Esophagus squamous epithelium (tissue), 5 donors: ENCODE measurements at places on chromosomes 5 and 9. TPM values are rescaled to one million over a fixed set of nuclear protein-coding genes. Genes with fewer than 3 reads are reported as not detected.

The GLDC gene
- 18.3 TPM for total RNA-seq

The SPINK7 gene
- 241 TPM for total RNA-seq

The FASTKD3 gene
- 10.0 TPM for total RNA-seq

GRCh38 chr9:16121601-16122286 lies 568.9 kb downstream of the CCDC171 start:
- no peaks in the 10 kb centered on the region for H3K27me3 ChIP-seq
- H3K4me3 ChIP-seq = no peak overlapping the region
- H3K27ac ChIP-seq = no peak overlapping the region
- no peaks in the 10 kb centered on the region for H3K36me3 ChIP-seq

- no peak for DNase-seq
- H3K27ac ChIP-seq = no peak overlapping the region
- peaks cover 4% of the 10 kb centered on the region for H3K36me3 ChIP-seq
- H3K4me1 ChIP-seq = no peaks in the 10 kb centered on the region
Measured at GRCh38 chr5:81213070-81213469, 20.1 kb upstream of the CKMT2 start.

DNA sequence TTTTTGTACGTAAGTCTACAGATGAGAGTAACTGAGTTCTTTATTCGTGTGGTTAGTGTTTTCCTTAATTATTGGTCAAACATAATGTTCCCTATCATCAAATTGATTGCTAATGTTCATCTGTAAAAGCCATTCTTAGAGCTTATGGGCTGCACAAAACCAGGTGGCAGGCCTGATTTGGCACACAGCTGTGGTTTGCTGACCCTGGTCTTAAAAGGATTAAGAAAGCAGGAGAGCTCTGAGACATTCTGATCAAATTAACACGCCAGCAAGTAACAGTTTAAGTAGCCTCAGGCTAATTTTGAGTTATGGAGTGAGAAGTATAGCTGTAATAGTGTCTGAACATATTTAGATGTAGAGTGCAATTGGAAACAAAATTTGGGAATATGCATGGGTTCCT lies 63.2 kb downstream of the PRR16 start:
- no peaks in the 10 kb centered on the region for H3K4me1 ChIP-seq
- no peaks in the 10 kb centered on the region for H3K36me3 ChIP-seq
- H3K27ac ChIP-seq = no peak overlapping the region
- no peaks in the 10 kb centered on the region for H3K27me3 ChIP-seq
- no peak for DNase-seq

The ADGRD2 gene
- not detected for total RNA-seq

DNA sequence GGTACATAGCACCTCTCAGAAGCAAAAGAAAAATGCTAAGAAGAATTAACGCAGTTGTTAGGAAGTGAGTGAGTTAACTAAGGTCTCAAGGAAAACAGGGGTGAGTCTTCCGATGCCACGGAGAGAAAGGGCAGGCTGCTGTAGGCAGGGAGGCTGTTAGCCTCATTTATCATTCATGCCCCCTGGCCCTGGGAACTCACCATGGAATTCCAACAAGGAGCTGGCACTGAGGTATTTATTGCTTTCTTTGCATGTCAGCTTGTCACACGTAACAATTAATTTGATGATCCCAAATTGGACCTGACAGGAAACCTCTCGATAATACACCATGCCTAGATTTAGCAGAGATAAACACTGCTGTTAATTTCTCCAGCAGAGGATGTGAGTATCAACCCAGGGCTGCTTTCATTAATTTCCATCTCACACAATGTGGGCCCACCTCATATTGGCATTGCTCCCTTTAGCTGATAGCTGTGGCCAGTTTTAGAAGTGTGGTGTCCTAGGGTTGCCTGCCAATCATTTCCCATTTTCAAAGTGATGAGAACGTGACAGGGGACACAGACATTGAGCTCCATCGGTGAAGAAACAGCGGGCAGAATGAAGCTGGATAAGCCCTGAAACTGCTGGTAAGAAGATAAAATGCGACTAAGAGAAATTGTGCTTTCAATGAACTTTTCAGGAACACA lies 45.3 kb downstream of the DAP start:
- no peak overlapping the region for H3K27ac ChIP-seq
- peaks cover 36% of the 10 kb centered on the region for H3K36me3 ChIP-seq
- DNase-seq = no peak
- no peak overlapping the region for H3K4me3 ChIP-seq
- no peaks in the 10 kb centered on the region for H3K4me1 ChIP-seq

- DNase-seq = no peak
- no peaks in the 10 kb centered on the region for H3K36me3 ChIP-seq
- H3K4me1 ChIP-seq = no peaks in the 10 kb centered on the region
- no peak overlapping the region for H3K27ac ChIP-seq
- no peaks in the 10 kb centered on the region for H3K27me3 ChIP-seq
Measured at GRCh38 chr5:129935626-129936025, 31.4 kb downstream of the CHSY3 start.

The SMIM32 gene
- total RNA-seq = not detected

DNA sequence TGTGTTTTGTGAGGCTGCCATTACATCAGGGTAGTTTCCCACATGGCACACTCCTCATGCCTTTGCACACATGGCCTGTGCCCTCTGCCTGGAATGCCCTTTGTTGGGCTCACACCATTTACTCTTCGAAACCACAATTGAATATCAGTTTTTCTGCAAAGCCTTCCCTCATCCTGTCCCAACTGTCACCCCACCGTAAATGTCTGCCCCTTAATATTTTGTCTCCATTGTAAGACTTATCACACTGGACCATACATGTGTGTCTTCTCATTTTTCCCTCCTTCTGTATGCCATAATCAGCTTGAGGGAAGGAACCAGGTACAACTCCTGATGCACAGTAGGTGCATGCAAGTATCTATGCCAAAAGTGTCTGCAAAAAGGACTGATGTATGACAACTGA lies 62.7 kb upstream of the TMEM252 start:
- no peaks in the 10 kb centered on the region for H3K4me1 ChIP-seq
- H3K27me3 ChIP-seq = no peaks in the 10 kb centered on the region
- H3K27ac ChIP-seq = no peak overlapping the region
- no peak overlapping the region for H3K4me3 ChIP-seq
- no peak for DNase-seq
